ENCODE measurements at places on chromosomes 12 and 14. TPM values are rescaled to one million over a fixed set of nuclear protein-coding genes. Genes with fewer than 3 reads are reported as not detected.

DNA sequence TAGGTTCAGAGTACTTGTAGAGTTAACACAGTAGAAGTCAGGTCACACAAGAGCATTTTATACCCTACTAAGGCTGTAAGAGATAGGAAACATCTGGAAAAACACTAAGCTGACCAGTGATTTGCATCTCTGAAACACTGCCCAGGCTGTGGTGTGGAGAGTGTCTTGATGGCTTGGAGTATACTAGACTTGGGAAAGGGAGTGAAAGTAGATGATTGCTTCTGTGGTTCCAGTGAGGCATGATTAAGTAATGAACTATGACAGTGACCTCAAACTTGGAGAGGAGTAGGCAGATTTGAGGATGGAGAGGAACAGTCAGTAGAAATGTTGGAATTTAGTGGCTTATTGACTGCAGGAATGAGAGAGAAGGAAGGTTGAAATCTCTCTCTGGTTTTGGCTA, 201.2 kb downstream of the FLRT2 start:
- DNase-seq, result no peak

DNA sequence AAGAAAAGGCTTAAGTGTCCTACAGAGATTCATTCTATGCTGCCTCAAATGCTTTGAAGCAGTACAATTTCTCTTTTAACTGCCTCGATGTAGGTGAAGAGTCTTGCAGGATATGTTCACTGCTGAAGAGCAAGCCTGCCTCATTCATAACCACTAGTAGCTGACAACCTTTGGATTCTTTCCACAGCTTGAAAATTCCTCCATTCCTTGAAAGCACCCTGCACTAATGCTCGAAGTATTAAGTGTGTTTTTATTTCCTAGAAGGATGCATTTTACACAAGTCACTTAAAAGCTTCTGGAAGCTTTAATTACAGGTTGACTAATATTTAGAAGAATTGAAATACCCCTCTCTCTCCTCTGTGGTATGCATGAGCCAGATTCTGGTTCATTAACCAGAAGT, 429.4 kb downstream of the DIO2 start:
- no peak for DNase-seq

- DNase-seq, result no peak
Observed at GRCh38 chr14:66247662-66248193, 238.4 kb upstream of the CCDC196 start.

- DNase-seq, result no peak
Observed at GRCh38 chr12:120630104-120630892, 10.1 kb upstream of the CABP1 start.

- DNase-seq, result no peak
Observed at GRCh38 chr14:87529081-87529480, 463.9 kb downstream of the GALC start.

- no peak for DNase-seq
Observed at GRCh38 chr12:117820216-117820907, 148.4 kb downstream of the KSR2 start.

Gene KRT73
- 22.2 TPM for total RNA-seq

Measured in skin of body (tissue), 3 donors.